ENCODE measurements at places on chromosomes 2 and 18. TPM values are rescaled to one million over a fixed set of nuclear protein-coding genes. Genes with fewer than 3 reads are reported as not detected.

DNA sequence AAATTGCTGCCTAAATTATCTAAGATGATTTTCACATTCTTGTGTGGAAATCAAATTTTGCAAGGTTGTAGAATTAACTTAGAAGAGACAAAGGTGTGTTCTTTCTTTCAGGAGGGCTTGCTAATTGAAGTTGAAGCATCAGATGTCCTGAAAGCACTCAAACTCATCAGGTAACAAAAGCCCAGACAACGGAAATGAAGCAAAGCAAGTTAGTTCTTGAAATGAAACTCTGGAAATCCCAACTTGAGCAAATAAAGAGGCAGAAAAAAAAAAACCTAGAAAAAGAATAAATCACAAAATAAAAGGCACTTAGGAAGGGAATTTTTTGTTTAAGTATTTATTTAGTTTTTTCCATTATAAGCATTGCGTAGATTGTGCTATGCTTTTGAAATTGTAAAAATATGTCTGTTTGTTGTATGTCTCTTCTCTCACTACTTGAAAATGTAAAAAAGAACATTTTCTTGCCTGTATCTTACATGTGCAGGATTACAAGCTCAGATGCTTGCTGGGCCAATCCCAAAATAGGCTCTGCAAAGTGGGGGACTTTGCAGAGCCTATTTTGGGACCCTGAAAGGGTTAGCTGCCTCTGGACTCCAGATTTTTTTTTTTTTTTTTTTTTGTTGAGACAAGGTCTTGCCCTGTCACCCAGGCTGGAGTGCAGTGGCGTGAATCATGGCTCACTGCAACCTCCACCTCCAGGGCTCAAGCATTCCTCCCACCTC is 46.7 kb downstream of the FAM161A start:
- H3K27me3 ChIP-seq = no peaks in the 10 kb centered on the region
- H3K27ac ChIP-seq = no peak overlapping the region
- H3K4me3 ChIP-seq = no peak overlapping the region
- no peaks in the 10 kb centered on the region for H3K36me3 ChIP-seq

The DTNA gene
- total RNA-seq = 26.1 TPM

GRCh38 chr2:206390181-206390580 is 53.2 kb upstream of the ADAM23 start:
- H3K27ac ChIP-seq = no peak overlapping the region
- no peaks in the 10 kb centered on the region for H3K4me1 ChIP-seq
- no peaks in the 10 kb centered on the region for H3K36me3 ChIP-seq
- DNase-seq = no peak

GRCh38 chr2:232120911-232121310 is 159.4 kb downstream of the DIS3L2 start:
- H3K4me3 ChIP-seq = no peak overlapping the region
- no peaks in the 10 kb centered on the region for H3K4me1 ChIP-seq
- DNase-seq = no peak
- no peak overlapping the region for H3K27ac ChIP-seq
- no peaks in the 10 kb centered on the region for H3K27me3 ChIP-seq
- H3K36me3 ChIP-seq = no peaks in the 10 kb centered on the region

The LHCGR gene
- not detected for total RNA-seq

DNA sequence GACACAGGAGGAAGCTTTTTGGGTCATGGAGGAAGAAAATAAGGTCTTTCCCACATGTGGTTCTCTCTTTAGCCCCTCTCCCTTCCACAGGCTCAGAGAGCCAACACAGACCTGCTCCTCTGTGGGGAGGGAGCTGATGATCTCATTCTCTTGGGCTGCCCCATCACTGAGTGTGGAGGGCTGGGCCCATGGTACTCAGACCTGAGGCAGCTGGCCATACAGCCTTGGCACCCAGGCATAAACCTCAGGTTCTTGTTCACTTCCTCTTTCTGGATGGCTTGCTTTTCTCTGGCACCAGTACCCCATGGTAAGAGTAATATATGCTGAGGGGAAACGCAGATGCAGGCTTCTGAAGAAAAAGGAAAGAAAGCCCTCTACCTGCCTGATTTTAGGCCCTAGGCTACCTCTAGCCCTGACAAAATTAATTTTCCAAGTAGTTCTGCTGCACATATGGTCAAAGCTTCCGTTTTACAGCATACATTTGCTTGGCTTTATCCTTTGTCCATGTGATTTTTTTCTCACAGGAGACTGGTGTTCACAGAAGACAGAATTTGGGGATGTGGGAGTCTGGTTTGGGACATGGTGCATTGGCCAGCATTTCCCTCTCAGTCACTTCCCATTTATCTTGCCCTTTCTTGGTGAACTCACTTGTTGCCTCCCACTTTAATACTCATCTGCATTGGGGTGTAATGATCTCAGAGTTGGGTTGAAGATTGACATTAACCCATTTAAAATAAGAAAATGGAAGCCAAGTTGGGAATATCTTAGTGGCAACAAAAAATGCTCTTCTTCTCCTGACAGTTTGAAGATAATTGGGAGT is 11.1 kb downstream of the DHRS9 start:
- no peaks in the 10 kb centered on the region for H3K4me1 ChIP-seq
- H3K27me3 ChIP-seq = no peaks in the 10 kb centered on the region
- no peak for DNase-seq
- H3K4me3 ChIP-seq = no peak overlapping the region
- no peaks in the 10 kb centered on the region for H3K36me3 ChIP-seq

The CABYR gene
- 0.20 TPM for total RNA-seq

The SIX3 gene
- 0.19 TPM for total RNA-seq

GRCh38 chr2:127674241-127675209 is 805 bp downstream of the LIMS2 start:
- no peaks in the 10 kb centered on the region for H3K36me3 ChIP-seq
- no peaks in the 10 kb centered on the region for H3K27me3 ChIP-seq
- H3K4me1 ChIP-seq = peaks cover 8% of the 10 kb centered on the region
- no peak overlapping the region for H3K27ac ChIP-seq
- peak overlapping the region; percentile 51 for H3K4me3 ChIP-seq

The DPP4 gene
- 2.3 TPM for total RNA-seq

The SCRN3 gene
- total RNA-seq = 13.0 TPM

The OSR1 gene
- 2.7 TPM for total RNA-seq

- H3K4me1 ChIP-seq = peaks cover 11% of the 10 kb centered on the region
- no peaks in the 10 kb centered on the region for H3K27me3 ChIP-seq
Observed at GRCh38 chr18:48170651-48171050, 238.5 kb downstream of the ZBTB7C start.

DNA sequence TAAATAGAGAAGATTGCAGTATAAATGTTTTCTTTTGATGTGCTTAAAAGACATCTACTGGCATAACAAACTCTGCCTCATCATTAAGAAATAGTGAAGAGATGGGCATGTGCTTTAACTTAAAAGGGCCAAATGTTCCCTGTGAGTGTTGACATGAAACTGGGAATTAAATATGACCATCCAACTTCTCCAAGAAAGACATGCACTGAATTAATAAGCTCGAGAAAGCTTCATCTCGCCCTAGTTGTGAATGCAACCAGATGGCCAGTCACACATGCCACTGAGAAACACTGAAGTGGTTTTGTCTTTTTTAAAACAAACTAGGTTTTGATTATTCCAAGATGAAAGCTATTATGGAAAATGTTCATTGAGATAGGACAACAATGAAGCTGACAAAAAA is 479.2 kb downstream of the RIT2 start:
- H3K4me1 ChIP-seq = no peaks in the 10 kb centered on the region
- no peak overlapping the region for H3K4me3 ChIP-seq
- no peaks in the 10 kb centered on the region for H3K27me3 ChIP-seq
- DNase-seq = no peak
- H3K27ac ChIP-seq = no peak overlapping the region

GRCh38 chr18:72742002-72742401 is 125.8 kb downstream of the NETO1 start:
- no peaks in the 10 kb centered on the region for H3K4me1 ChIP-seq
- DNase-seq = no peak
- no peaks in the 10 kb centered on the region for H3K36me3 ChIP-seq
- H3K4me3 ChIP-seq = no peak overlapping the region
- H3K27me3 ChIP-seq = peaks cover 3% of the 10 kb centered on the region

The KCNG3 gene
- total RNA-seq = 0.71 TPM

GRCh38 chr2:113060796-113061195 is 1.8 kb downstream of the IL36RN start:
- H3K36me3 ChIP-seq = no peaks in the 10 kb centered on the region
- H3K4me1 ChIP-seq = no peaks in the 10 kb centered on the region
- no peak overlapping the region for H3K27ac ChIP-seq
- DNase-seq = no peak
- no peak overlapping the region for H3K4me3 ChIP-seq
- no peaks in the 10 kb centered on the region for H3K27me3 ChIP-seq

The TBR1 gene
- not detected for total RNA-seq
